ENCODE measurements at places on chromosomes 5 and 9. TPM values are rescaled to one million over a fixed set of nuclear protein-coding genes. Genes with fewer than 3 reads are reported as not detected.

GRCh38 chr9:127989094-127989493 is 8.3 kb upstream of the EEIG1 start:
- no peak for DNase-seq

DNA sequence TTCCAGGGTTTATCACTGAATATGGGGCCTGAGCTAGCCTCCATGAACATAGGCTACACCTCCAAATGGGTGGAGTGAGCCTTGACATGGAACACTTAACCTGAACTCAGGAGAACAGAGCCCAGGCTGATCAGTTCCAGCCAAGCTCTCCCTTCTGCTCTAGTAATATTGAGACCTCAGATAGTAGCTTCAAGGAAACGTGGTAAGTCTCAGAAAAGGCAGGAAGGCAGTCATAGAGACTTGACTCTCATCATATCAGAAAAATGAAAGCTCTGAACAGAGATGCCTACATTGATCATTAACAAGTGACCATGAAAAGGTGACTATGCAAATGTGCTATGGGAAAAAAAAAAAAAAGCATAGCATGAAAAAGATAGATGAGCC is 40.5 kb upstream of the MYO10 start:
- no peak for DNase-seq

DNA sequence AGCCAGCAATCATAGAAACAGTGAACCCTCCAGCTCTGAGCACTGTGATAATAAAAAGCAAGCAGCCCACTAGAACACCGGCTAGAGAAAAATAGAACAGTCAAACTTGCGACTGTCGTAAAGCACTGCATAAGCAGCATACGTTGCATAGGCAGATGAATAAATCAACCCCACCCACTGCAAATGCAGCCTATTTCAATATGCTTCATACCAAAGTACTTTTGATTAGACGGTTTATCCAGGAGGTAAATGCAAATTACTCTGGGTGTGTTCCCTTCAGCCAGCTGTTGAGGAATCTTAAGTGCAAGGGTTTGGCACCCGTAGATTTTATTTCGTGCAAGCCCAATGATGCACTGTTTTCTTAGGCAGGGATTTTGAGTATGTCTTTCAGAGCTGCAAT is 32.1 kb upstream of the ANKRD18A start:
- DNase-seq: no peak

GRCh38 chr5:172972552-172972951 is 11.0 kb upstream of the ATP6V0E1 start:
- DNase-seq: no peak

DNA sequence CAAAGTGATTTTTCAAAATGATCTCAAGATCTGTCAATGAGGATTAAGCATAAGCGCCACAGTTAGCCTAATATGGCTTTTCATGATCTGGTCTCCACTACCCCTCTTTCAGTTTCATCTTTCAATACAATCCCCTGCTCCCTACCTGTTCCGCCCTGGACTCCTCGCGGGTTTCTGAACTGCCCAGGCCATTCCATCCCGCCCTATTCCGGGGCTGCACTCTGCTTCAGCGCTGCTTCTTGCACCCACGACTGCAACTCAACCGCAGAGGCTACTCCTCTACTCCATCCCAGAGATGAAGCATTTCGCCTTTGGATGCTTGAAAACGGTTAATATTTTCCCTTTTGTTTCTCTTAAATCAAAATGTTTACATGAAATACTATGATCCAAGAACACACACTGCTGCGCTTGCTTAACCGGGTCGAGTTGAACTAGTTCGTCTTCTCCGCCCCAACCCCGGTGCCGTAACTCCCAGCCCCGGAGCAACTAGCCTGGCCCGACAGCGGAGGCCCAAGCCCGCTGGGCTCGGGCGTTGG is 716 bp upstream of the OTULIN start:
- DNase-seq: no peak

DNA sequence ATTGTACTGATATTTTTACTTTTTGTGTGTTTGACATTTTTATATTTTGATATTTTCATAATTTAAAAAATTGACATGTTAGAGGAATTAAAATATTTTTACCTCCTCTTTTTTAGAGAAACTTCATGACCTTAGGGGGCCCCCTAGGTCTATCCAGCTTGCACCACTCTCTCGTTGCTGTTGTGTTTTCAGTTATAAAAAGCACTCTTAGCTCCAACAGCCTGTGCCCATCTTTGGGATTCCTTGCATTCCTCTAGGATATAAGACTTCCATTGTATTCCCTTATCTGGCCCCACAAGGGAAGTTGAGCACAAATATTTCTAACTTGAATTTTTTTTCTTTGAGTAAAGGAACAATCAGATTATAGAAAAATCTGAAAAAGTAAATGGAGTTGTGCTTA is 245.3 kb downstream of the SH3GL2 start:
- no peak for DNase-seq

DNA sequence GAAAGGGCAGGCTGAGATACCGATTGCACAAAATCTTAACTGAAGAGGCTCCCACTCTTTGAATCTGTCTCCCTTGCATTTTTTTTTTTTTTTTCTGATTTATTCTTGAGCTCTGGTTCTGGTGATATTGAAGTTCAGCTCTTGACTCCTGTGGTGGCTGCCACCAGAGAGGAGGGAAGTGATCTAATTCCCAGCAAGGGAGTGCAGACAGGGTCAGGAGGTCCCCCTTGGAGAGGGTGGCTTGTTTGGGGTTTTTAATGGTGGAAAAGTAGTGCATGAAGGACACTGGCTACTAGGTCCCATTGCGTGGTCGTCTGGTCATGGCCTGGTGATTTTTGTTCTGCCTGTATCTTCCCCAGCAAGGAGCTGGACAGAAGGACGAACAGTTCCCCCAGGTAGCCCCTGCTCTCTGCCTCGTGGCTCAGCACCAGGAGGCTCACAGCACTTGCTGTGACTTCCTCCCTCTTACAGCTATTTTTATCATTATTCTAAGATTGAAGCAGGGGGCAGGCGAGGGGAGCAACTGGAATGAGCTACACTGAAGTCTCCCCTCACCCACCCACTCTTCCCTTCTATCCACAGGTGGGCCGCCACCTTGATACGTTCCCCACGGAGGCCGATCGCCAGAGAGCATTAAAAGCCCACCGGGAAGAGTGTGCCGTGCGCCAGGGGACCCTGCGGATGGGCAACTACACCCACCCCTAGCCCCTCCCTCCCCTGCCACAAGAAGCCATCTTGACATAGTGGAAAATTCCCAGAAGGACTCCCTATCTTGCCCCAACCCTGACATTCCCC is 10.4 kb upstream of the BARHL1 start:
- no peak for DNase-seq

DNA sequence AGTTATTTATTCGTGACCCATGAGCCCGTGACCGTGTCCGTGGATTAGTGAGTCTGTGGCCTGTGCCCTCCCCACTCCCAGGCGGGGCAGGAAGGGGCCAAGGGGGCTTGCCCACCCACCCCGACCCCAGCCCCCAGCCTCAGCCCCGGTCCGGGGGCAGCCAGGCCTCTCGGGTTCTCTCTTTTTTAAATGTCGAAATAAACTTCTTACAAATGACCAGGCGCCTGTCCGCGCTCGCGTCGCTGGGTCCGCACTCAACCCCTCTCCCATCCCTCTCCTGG is 7.6 kb downstream of the BARHL1 start:
- DNase-seq: no peak

WNK2 gene
- polyA plus RNA-seq: 14.6 TPM

C6 gene
- polyA plus RNA-seq: 3.1 TPM

SLC6A3 gene
- polyA plus RNA-seq: 0.76 TPM

ARHGEF28 gene
- 57.9 TPM for polyA plus RNA-seq

GFRA3 gene
- 2.7 TPM for polyA plus RNA-seq

LHX2 gene
- polyA plus RNA-seq: not detected

All from left renal cortex interstitium (tissue), 4 donors.